ENCODE measurements at places on chromosomes 2 and 18. TPM values are rescaled to one million over a fixed set of nuclear protein-coding genes. Genes with fewer than 3 reads are reported as not detected.
A peak's percentile ranks its signal among the peaks of the same experiment; 100 is the strongest.

- peak; percentile 88 for DNase-seq
Observed at GRCh38 chr2:181953881-181954537, 31.6 kb upstream of the PPP1R1C start.

DNA sequence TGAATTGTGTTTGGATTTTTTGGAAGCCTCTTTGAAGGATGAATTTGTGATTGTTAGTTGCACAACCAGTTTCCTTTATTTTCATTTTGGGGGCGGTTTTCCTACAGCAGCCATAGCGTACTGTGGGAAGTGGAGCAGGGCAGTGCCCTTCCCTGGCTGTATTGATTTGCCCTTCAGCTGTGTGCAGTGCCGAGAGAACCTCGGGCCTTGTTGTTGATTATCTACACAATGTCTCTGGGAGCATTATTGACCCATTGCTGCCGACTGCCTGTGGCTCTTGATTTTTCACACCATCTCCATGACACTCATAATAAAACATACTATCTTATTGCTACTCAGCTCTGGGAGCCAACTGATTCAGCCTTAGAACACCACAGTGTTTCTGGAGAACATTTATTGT, 162.2 kb upstream of the BOD1L2 start:
- DNase-seq, result no peak

GRCh38 chr2:226580403-226580802, 219.2 kb downstream of the IRS1 start:
- no peak for DNase-seq

DNA sequence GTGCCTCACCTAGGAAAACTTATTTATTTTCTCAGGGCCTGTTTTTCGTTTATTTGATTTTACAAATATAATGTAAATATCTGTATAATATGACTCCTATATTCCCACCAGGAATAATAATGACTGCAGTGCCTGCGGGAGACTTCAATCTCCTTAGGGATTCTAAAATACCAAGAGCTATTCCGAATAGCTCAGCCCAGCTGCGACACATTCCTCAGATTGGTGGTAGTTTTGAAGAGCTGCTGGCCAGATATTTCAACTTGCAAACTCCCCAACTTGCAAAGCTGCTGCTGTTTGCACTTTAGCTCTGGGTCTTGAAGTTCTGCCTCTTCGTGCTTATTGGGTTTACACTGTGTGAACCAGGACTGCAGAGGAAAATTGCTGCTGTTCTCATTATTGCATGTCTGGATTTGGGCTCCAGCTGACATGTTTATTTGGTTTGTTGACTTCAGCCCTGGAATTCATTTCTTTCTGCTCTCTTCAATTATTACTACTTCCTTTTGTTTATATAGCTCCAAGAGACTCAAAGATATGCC, 480.2 kb upstream of the CHST9 start:
- no peak for DNase-seq

GRCh38 chr2:152676461-152676860, 40.8 kb downstream of the PRPF40A start:
- DNase-seq, result no peak

The LRATD1 gene
- not detected for total RNA-seq

Measured in activated CD4-positive, alpha-beta T cell treated with anti-CD3 and anti-CD28 coated beads, Interleukin-2, amount 10 ng/mL, durations not matched to agents 24 days and 14 days (primary cell).